ENCODE measurements at places on chromosomes 5 and 9. TPM values are rescaled to one million over a fixed set of nuclear protein-coding genes. Genes with fewer than 3 reads are reported as not detected.

DNA sequence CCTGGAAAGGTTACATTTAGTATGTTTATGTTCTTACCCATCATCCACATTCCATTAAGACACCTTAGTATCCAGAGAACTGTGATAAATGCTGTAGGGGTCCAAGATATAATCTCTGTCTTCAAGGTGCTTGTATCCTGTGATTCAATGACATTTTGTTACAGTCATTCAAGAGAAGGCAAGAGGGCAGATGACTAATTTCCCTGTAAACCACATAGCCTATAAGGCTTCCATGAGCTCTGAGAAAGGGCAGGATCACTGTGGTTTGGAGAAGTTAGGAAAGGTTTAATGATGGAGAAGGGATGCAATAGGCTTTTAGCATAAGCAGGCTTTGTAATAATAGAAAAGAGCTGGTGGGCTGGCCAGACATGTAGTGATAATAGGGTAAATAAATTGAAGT lies 40.0 kb downstream of the PAPPA start:
- DNase-seq: no peak

GRCh38 chr5:171945066-171945465 lies 61.4 kb downstream of the FBXW11 start:
- DNase-seq: no peak

- no peak for DNase-seq
Observed at GRCh38 chr9:125393426-125393825, 131.8 kb downstream of the GAPVD1 start.

- no peak for DNase-seq
Observed at GRCh38 chr5:9686216-9686615, 56.1 kb upstream of the TAS2R1 start.

DNA sequence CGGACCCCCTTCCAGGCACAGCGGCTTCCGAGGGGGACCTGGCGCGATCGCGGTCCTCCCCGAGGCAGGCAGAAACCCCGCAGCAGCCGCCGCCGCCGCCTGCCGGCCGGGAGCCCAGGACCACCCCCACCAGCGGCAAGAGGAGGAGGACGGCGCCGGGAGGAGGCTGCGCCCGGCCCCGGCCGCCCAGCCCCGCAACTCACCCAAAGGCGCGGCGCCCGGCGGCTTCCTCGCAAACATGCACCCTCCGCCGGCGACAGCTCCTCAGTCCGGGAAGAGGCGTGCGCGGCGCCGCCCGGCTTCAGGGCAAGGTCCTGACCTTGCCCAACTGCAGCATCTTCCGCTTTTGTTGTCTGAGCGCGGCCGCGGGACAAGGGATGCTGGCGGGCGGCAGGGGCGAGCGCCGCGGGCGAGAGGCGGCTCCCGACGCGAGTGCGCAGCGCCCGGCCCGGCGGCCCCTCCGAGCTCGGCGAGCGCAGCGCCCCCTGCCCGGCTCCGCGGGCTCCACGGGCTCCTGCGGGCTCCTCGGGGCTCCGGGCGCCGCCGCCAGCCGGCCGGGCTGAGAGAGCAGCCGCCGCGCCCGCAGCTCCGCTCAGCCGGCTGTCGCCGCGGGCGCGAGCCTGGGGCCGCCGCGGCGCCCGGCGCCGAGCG lies 507 bp downstream of the CTNND2 start:
- DNase-seq: no peak

DNA sequence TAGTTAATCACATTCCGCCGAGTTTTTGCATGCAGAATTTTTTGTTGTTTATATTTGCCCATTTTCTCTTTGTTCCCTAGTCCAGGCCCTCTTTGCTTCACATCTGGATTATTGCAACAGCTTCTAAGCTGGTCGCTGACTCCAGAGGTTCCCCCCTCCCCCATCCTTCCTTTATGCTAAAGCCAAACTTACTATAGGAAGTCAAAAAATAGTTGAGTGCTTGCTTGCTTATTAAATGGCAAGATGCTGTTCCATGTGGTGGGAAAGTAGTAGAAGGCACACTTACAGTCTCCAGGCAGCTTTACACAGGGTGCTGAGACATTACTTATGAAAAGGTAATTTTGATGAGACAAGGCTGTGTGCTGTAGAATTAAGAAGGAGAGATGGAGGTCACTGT lies 1.3 kb downstream of the ZBTB34 start:
- no peak for DNase-seq

DNA sequence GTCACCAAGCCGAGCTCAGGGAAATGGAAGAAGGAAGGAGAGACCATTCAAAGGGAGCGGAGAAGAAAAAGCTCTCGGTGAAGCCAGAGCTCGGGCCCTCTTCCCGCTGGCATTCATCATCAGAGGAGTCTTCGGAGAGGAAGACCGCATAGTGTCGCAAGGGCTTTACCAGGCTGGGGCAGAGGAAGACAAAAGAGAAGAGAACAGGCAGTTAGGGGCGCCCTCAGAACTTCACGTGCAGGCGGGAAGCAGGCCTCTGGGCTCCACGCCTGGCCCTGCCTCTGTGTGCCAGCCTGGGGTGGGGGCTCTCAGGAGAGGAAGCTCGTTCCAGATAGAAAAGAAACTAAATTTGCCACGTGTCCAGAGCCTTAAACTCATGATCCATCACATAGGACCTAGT lies 31.7 kb downstream of the CRB2 start:
- no peak for DNase-seq

DNA sequence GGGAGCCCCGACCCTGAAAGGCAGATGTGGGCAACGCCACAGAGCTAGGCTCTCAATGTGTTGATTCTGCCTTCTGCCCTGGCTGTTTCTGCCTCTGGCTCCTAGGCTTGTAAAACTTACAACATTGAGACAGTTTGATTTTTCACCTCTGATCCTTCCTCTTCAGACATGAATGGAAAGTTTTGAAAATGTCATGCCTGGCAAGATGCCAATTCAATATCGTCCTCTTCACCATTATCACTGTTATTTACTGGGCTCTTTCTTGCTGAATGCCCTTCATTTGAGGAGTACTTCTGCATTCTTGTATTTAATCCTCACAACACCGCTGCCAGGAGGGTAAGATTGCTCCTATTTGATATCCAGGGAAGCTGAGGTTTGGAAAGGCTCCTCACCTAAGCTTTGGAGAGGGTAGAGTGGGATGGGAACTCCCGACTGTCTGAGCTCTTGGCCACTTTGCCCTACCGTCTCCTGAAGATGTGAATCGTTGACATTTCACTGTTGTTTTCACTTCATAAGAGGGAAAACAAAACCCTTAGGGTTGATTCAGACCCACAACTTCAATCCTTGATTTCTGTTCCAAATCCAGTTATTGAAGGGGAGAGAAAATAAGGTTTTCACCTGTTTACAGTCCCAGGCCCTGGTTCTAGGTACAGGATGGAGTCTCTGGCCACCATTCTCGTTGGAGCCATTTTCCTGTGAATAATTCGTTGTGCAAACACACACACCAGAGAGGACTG lies 12.7 kb upstream of the FGF1 start:
- DNase-seq: no peak

DNA sequence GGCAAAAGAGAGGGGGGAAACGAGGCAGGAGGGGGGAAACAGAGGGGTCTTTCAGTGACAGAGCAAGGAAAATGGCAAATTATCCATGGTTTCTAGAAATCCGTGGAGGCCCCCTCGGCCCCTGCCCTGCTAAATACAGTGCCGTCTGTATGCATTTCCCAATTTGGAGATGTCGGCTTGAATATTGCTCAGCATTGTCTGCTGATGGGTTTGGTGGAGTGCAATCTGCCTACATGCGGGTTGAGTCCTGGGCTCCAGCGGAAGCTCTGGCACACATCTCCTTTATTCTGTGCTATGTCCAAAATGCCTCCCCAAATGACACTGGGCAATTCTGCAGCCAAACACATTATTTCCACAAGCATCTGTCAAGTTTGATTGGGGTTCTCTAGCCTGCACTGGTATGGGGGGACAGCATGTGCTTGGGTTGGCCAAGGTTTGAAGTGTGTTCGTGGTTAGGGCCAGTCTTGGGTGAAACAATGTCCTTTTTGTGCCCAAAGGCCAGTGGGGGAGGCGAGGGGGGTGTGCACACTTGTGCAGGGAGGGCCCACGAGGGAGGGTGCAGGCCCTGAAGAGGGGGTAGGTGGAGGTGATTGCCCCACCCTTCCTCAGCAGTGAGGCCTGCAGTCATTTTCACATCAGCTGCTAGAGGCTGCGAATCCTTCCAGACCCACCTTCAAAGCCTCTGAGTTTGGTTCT lies 6.2 kb upstream of the NEUROG1 start:
- no peak for DNase-seq

GRCh38 chr9:110986529-110986928 lies 51.7 kb downstream of the LPAR1 start:
- no peak for DNase-seq

GRCh38 chr5:144857454-144857853 lies 686.8 kb downstream of the KCTD16 start:
- DNase-seq: no peak

DNA sequence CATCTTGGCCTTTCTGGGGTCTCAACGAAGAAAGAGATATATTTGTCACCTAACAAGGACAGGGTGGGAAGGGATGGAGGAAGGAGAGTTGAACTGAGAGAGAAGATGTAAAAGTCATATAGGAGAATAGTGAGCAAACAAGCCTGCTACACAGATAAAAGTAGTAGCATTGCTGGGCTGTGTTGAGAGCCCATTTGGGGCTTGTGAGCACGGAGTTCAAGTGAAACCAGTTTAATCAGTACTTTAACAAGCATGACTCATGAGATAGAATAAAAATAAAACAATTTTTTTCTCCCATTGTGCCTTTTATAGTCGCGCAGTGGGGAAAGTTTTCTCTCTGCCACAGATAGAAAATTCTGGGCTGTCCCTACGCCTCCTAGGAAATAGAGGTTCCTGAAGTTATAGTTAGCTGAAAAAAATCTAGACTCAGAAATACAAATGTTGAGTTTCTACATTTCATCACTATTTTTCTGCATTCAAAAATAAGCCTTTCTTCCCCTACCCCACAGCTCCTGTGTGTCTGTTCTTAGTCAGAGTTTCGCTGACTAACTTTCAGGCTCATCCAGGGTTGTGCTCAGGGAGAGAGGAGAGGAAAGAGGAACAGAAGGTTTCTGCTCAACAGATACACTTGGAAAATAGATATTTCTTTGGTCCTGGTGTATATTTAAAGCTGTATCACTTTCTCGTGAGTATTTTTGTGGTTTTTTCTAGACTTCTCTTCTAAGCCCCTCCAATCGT lies 395.8 kb upstream of the ADAMTSL1 start:
- no peak for DNase-seq

- no peak for DNase-seq
Observed at GRCh38 chr9:130565792-130566191, 13.6 kb upstream of the FUBP3 start.

Gene SOWAHA
- 0.47 TPM for total RNA-seq

Gene GPX3
- total RNA-seq: not detected

Gene PRLR
- total RNA-seq: not detected

Gene PRUNE2
- 0.57 TPM for total RNA-seq

Gene TSSK1B
- total RNA-seq: not detected

Gene DRD1
- total RNA-seq: not detected

Gene DIAPH1
- 234 TPM for total RNA-seq

Gene ZNF608
- total RNA-seq: not detected
